Kidney glomerular epithelial cell (primary cell): ENCODE measurements at places on chromosomes 3 and 15.

DNA sequence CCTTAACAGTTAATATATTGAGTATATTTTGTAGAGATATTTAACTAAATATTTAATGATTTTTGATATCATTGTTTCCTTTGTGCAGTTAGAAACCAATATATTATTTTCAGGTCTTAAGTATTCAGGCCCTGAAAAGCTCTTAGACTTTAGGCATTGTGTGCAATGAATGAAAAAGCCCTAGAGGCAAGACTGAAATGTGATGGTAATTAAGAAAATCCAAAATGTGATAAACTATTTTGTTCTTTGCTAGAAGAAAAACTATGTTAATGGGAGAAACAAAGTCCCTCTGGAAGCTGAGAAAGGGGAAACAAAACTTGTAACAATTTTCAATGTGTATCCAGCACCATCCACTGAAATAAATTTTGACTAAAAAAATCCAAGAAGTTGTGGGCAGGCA lies 54.6 kb upstream of the SSR3 start:
- DNase-seq = no peak

DNA sequence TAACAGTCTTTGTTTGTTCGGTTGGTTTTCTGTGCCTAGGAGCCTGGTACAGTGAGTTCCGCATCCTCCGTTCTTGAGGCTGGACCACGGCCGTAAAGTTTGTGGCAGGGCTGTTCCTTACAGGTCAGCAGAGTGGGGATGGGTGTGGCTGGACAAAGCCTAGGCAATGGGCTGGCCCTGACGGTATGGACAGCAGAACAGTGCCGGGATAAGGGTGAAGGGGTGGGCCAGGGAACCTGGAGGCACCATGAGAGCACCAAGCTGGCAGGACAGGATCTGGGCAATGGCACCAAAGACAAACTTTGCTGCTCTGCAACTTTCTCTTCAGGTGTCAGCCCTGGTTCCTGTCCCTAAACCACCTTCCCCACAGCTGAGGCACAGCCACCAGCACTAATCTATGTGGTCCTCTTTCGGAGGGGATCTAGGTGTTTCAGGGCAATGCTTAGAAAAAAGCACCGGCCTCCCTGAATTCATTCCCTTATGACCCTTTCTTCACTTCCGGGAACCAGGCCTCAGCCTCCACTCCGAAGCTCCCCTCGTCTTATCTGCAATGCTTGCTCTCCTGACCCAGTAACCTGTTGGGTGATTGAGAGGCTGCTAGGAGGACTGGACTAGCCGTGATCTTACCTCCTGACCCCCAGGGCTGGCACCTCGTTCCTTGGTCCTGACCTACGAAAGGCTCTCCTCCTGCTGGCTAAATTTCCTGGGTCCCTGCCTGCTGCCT lies 54.4 kb downstream of the KLHL6 start:
- no peak for DNase-seq

DNA sequence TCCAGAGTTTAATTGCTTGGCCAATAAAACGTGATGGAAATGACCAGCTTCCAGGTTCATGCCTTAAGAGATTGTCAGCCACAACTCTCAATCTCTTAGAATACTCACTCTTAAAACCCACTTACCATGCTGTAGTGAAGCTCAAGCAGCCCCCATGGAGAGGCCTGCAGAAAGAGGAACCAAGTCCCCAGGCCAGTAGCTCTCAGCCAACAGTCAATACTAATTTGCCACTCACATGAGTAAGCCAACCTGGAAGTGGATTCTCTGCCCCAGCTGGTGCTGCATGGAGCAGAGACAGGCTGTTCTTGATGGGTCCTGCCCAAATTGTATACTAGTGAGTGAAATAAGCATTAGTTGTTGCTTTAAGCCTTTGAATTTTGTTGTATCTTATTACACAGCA lies 155.9 kb downstream of the OXSM start:
- DNase-seq = no peak

DNA sequence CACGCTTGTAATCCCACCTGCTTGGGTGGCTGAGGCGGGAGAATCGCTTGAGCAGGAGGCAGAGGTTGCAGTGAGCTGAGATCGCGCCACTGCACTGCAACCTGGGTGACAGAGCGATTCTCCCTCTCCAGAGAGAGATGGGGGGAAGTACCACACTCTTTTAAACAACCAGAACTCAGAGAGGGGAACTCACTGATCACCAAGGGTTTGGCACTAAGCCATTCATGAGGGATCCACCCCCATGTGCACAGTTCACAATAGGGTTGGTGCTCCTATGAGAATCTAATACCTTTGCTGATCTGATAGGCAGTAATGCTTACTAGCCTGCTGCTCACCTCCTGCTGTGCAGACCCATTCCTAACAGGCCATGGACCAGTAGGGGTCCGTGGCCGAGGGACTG lies 51.6 kb downstream of the QTRT2 start:
- no peak for DNase-seq

- DNase-seq = no peak
Measured at GRCh38 chr3:135623558-135623957, 342.0 kb upstream of the PPP2R3A start.

GRCh38 chr15:70406617-70407335 lies 309.1 kb upstream of the TLE3 start:
- no peak for DNase-seq

GRCh38 chr15:52067545-52067926 lies 45.0 kb downstream of the BCL2L10 start:
- no peak for DNase-seq

- DNase-seq = peak; percentile 95
Measured at GRCh38 chr3:69665026-69665737, 74.1 kb upstream of the MITF start.

DNA sequence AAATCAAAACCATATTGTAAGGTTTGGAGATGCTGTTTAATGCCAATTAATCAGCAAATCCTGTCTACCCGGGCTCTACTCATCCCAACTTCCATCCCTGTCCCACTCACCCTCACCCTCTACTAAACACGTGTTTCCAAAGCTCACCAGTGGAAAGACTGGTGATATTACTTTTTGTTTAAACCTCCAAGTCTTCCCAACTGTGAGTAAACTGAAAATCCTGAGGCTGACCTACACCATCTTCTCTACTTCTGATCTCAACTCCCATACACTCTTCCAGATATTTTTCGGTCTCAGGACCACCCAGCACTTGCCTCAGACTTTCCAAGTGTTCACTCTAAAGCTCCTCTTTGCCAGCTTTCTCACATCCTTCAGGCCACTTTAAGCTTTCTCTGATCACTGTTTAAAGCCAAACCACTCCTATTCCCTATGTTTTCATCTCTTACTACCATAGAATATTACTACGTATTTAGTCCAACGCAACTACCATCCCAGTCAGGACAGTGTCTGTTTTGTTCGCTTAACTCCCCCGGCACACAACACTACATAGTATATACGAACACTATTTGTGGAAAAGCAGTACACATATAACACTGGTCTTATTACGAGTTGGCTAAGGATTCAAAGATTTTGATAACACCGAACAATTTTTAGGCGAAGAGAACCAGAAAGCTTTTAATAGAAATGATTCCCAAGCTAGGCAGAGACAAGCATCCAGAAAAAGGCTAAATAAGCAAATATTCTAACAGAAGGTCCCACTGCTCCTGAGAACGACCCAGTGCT lies 684 bp downstream of the RPL4 start:
- DNase-seq = no peak

DNA sequence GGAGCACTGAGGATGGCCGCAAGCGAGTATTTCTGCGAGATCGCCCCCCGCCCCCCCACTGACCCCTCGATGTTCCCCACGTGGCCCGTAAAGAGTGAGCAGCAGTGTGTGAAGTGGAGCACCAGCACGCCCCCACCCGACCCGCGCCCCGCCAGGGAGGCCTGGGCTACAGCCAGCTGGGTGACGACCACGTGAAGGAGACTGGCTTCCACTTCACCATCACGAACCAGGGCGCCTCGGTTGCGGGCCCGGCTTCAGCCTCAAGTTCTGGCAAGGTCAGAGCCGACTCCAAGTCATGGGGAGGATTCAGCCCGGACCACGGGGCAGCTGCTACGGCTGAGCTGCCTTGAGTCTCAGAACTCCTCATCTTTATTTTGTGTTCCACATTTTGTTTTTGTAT lies 2.4 kb upstream of the RNU5B-1 start:
- DNase-seq = no peak

DNA sequence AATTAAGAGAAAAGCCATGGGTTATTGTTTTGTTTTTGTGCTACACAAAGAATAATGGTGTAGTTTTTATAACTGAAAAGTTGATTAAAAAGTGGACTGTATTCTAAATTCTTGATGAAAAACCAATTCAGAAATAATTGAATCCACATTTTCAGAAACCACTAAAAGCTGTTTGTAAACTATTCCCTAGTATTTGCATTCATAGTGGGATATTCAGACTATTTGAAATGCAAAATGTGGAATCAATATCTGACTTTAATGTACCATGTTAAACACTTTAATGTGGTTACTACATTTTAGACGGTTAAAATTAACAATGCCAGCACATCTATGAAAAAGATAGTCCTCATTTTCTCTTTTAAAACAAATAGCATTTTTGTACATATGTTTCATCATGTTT lies 104.6 kb downstream of the ZIC4 start:
- no peak for DNase-seq

GRCh38 chr15:88061452-88061851 lies 195.1 kb downstream of the NTRK3 start:
- DNase-seq = no peak

- no peak for DNase-seq
Measured at GRCh38 chr15:25715536-25716413, 147.4 kb downstream of the ATP10A start.

DNA sequence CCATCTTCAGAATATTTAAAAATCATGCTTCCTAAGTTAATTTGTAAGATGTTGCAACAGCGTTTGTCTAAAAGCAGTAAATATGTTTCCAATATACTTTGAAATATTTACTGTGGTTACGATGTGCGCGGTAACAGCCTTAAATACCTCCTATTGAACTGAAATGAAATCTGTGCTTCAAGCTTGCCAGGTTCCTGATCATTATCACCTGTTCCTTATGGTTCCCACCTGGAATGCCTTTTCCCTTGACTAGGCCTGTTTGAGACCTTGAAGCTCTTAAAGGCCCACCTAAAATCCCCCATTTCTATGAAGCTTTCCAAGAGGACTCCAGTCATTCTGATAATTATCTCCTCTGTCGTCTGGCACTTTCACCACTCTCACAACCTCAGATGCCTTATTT lies 146.7 kb downstream of the NAALADL2 start:
- no peak for DNase-seq

DNA sequence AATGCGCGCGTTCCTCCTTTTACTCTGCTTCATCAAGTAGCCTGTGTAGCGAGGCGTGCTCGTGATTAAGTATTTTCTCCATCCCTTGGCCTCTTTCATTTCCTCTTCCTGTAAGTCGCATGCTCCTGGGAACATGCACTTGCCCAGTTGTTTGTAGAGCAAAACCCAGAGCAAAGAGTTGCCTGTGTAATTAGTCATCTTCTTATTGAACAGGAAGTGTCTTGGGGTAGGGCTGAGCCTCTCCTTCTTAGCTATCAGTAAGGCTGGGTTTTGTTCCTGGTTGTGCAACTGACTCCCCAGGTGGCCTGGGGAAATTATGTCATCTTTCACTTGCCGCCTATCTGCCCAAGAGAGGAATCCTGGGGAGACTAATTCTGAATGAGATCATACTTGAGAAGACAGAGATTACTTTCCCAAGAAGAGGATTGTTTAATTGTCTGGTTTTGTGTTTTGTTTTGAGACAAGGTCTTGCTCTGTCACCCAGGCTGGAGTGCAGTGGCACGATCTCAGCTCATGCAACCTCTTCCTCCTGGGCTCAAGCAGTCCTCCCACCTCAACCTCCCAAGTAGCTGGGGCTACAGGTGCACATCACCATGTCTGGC lies 14.9 kb downstream of the LIPH start:
- DNase-seq = peak; percentile 96

DNA sequence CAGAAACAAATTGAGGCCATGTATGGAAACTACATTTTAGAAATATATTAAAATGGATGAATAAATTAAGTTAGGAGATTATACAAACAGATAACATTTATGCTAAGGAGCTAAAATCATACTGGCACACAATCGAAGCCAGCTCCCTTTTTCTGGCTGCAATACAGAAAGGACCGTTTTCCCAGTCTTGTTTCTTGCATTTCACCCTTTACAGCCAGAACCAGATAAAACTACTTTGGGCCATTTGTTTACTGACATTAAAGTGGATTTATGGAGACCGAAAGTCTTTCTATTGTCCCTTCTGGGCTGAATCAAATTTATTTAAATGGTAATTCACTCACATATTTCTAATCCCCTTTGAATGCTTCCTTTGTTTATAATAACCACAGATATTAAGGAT lies 50.1 kb upstream of the CNTN3 start:
- DNase-seq = no peak

DNA sequence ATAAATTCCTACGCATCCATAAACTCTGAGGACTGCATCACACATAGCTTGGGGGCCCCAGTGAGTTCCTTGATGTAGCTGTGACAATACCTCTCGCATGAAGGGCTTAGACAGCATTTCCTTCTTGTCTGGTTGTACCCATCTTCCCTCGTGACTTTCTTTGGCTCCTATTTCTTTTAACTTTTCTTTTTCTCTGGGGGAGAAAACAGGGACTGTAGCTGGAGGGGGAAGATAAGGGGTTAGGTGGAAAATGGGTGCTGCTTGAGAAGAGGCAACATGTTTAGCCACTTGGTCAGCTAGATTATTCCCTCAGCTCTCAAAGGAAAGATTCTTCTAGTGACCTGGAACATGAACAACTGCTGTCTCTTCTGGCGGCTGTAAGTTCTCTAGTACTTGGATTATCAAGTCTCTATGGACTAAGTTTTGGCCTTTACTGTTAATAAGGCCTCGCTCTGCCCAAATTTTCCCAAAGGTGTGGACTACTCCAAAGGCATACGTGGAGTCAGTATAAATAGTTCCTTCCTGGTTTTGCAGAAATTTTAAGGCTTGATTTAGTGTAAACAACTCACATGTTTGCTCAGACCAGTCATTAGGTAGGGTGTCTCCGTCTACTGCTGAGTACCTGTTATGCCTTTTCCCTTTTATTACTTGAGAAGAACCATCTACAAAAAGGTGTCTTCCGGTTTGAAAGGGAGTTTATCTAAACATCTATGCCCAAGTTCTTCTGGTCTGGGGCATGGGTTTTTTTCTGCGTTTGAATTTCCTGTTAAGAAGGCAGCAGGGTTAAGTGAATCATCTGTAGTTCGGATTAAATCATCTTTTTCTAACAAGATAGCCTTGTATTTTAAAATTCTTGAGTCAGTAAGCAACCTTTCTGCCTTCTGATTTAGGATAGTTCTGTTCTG lies 21.0 kb upstream of the ATG7 start:
- DNase-seq = no peak

- DNase-seq = no peak
Measured at GRCh38 chr3:108127301-108127988, 36.6 kb upstream of the CD47 start.

DNA sequence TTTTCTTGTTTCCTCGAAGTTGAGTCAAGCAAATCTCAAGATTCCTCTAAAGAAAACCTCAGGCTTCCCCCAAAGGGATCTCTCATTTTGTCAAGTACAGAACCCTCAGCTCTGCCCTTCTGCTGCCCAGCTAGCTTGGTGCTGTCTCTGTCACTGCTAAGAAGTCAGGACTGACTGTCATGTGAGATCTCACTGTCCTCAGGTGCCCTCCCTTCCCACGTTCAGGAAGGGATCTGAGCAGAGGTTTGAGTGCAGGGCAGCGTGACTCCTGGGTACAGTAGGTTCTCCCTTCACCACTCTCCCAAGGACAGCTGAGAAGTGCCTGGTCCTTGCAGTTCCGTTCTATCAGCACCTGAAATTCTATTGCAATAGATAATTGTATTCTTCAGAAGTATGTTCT lies 229.7 kb downstream of the SLCO3A1 start:
- no peak for DNase-seq
